ENCODE measurements at places on chromosomes 4 and X.

- DNase-seq = no peak
Observed at GRCh38 chrX:3520458-3520857, 174.0 kb upstream of the MXRA5 start.

- DNase-seq = no peak
Observed at GRCh38 chrX:9888953-9889470, 78.1 kb upstream of the CLDN34 start.

- no peak for DNase-seq
Observed at GRCh38 chr4:139247241-139247640, 32.8 kb downstream of the MGARP start.

DNA sequence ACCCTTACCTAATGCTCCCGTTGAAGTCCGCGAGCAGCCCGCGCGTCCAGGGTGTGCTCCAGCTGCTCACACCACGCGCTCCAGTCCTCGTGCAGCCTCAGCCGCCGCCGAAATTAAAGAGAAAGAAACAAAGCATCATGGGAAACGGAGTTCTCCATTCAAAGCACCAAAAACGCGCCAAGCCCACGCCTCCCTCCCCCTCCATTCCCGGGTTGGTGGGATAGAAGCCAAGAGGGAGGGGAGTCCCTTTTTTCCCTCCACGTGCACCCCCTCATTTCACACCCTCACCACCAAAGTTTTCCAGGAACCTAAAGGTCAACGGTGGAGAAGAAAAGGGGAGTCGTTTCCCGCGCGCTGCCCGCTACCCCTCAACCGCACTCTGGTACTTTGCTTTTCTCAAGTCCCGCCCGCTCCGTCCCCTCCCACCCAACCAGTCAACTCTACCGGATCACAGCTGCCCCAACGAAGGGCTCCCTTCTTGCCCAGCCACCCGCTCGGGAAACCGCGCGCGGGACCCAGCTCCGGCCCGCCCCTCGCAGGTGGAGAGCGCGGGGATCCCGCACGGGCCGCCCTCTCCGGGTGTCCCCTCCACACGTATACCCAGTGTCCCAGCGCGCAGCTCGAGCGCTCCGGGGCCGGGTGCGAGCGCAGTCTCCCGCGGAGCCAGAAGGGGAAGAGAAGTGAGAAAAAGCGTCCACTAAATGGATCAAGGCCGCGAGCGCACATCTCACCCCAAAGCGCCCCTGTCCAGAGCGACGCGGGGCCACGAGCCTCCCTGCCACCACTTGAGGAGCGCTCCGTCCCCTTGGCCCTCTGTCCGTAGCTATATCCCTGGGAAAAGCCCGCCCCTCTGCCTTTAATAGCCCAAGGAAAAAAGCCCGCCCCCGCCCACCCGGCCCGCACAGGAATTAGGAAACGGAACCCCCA is 65.1 kb upstream of the CCDC160 start:
- no peak for DNase-seq

DNA sequence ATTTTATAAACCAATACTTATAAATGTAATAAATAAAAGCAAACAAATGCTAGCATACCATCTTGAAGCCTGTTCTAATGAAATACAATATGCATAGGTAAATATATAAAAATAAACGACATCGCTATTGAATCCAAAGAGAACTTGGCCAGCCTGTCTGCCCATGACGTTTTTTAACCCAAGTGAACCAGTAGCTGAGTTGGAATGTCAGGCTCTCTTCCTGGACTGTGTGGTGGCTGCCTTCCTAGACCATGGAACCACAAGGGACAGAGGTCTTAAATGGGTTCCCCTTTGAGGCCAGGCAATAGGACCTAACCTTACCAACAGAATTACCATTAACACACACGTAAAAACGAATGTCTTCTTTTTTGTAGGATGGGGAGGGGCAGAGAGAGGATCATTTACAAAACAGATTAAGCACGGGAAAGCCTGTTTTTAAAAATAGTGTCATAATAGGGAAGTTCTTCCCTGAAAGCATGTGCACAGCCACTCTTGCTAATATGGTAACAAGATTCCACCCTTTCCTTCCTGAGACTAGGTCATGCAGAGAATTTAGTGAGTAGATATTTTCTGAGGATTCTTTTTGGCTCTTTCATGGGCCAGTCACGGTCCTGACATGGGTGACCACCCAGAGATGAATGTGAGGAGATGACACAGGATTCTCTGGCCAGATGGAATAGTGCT is 69.4 kb upstream of the ACSL1 start:
- no peak for DNase-seq

DNA sequence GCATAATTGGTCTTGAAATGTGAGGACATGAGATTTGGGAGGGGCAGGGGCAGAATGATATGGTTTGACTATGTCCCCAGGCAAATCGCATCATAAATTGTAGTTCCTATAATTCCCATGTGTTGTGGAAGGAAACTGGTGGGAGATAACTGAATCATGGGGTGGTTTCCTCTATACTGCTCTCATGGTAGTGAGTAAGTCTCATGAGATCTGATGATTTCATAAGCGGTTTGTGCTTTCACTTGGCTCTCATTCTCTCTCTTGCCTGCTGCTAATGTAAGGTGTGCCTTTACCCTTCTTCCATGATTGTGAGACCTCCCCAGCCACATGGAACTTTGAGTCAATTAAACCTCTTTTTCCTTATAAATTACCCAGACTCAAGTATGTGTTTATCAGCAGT is 2595.9 kb downstream of the PCDH7 start:
- DNase-seq = no peak

DNA sequence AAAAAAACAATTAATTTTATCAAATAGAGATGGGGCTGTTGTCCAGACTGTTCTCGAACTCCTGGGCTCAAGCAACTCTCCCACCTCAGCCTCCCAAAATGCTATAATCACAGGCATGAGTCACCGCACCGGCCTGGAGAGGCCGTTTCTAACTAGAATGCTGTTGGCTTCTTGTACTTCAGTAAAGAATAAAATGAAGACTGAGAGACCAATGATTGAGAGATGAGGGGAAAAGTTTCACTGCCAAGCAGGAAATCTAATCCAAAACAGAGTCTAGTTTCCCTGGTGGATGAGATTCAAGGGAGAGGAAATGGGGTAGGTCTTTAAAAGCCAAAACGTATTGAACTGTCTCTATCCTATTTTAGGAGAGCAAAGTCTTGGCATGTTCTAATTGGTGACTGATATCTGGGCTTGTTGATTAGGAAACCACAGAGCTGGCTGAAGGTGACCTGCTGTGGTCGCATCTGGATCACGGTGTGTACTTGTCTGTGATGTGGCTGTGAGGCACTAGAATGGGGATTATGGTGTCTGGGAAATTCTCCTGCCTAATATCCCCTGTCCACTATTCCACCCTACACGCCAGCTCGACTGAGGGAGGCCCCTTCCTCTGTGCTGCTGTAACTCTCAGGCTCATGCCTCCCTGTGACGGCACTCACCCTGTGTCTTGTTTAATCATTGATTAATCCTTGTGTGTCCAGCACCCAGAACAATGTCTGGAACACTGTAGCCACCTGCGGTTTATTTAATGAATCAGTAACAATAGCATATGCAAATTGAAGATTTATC is 15.0 kb upstream of the TRIM2 start:
- DNase-seq = no peak

DNA sequence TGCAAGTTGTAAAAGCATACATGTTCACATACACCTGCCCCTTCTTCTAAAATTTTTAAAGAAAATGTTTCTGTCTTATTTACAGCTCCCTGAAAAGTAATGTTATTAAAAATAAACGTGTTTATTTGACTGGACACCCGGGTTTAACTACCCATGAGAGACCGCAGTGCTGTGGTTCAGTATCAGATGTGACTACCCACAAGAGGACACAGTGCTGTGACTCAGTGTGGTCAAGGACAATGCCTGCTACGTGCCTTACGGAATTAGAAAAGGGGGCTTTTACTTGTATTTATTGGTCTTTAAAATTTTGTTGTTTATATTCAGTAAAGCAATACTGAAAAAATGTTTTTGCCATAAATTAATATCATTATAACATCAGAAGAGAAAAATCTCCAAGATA is 641.4 kb downstream of the TRIML1 start:
- no peak for DNase-seq

DNA sequence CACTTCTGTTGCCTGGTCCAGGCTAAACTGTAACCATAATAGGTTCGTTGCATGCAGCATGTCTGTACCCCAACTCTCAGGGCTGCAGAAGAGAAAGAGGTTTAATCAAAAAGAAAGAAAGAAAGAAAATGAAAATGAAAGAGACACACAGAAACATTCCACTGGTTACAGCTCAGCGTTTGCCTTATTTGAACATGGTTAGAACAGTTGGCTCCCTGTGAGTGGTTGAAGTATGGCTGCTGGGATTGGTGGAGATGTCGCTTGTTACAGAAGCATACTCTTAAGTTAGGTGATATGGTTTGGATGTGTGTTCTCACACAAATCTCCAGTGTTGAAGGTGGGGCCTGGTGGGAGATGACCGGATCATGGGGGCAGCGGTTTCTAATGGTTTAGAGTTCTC is 36.3 kb downstream of the ARSD start:
- no peak for DNase-seq

Data from T-cell (primary cell).